ENCODE measurements at places on chromosomes 11 and 22. TPM values are rescaled to one million over a fixed set of nuclear protein-coding genes. Genes with fewer than 3 reads are reported as not detected.

DNA sequence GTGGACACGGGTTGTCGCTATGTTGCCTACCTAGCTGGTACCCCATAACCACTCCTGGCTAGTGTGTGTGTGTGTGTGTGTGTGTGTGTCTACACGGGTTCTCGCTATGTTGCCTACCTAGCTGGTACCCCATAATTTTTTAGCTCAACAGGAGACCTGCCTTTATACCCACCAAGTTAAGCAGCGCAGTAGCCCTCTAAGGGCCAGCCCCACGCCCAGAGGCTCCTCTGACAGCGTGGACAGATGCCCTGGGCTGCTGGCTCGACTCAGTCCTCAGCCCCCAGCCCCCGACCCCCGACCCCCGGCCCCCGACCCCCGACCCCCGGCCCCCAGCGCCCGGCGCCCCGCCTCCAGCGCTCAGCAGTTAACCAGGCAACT lies 351 bp upstream of the AKIP1 start:
- no peaks in the 10 kb centered on the region for H3K36me3 ChIP-seq
- no peak for DNase-seq
- peaks cover 4% of the 10 kb centered on the region for H3K4me1 ChIP-seq

DNA sequence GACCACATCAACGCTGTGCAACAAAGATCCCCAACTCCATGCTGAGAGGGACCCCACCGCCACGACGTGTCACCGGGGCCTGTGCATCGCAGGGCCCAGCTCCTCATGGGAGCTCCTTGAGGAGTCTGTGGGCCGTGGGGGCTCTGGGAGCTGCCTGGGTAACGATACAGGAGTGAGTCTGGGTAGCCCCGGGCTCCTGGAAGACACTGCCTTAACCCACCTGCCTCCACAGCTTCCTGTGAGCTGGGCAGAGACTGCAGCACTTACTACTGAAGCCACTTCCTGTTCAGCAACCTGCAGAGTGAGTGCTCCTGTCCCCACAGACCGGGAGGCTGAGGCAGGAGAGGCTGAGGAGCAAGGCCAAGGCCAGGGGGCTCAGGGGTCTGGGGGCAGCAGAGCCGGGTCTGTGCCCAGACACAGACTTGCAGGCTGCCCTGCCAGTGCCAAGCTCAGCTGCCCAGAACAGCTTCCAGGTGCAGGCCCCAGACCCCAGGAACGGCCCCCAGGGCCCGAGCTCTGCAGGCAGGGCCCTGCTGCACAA lies 226.7 kb downstream of the BRD1 start:
- no peaks in the 10 kb centered on the region for H3K4me1 ChIP-seq
- DNase-seq = no peak
- no peaks in the 10 kb centered on the region for H3K27me3 ChIP-seq
- H3K4me3 ChIP-seq = no peak overlapping the region
- no peak overlapping the region for H3K27ac ChIP-seq

DNA sequence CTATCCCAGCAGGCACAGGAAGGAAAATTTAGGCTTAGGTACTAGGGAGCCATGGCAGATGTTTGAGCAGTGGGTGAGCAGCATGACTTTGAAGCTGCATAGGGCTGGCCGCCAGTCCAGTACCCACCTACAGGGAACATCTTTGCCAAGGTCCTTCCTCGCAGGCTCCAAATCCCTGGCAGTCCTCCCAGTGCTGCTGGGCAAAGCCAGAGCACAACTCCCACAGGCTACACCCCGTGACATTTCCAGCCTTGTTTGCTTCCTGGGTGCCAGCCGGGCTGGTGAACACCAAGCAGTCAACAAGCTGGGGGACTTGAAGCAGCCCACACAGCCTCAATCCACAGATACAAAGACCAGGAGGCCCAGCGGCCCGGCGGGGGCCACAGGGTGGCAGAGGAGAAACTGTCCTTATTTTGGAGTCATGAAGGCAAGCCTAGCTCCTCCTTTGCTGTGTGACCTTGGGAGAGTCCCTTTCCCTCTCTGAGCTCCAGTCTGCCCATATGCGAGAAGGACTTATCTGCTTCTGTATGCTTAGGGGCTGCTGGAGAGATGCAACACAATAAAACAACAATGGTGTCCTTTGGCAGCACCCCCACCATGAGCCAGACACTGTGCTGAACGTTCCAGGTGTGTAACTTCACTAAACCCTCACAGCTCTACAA lies 28.0 kb downstream of the TPST2 start:
- H3K4me1 ChIP-seq = no peaks in the 10 kb centered on the region
- H3K27ac ChIP-seq = no peak overlapping the region
- H3K27me3 ChIP-seq = no peaks in the 10 kb centered on the region
- peaks cover 21% of the 10 kb centered on the region for H3K36me3 ChIP-seq
- no peak for DNase-seq

DNA sequence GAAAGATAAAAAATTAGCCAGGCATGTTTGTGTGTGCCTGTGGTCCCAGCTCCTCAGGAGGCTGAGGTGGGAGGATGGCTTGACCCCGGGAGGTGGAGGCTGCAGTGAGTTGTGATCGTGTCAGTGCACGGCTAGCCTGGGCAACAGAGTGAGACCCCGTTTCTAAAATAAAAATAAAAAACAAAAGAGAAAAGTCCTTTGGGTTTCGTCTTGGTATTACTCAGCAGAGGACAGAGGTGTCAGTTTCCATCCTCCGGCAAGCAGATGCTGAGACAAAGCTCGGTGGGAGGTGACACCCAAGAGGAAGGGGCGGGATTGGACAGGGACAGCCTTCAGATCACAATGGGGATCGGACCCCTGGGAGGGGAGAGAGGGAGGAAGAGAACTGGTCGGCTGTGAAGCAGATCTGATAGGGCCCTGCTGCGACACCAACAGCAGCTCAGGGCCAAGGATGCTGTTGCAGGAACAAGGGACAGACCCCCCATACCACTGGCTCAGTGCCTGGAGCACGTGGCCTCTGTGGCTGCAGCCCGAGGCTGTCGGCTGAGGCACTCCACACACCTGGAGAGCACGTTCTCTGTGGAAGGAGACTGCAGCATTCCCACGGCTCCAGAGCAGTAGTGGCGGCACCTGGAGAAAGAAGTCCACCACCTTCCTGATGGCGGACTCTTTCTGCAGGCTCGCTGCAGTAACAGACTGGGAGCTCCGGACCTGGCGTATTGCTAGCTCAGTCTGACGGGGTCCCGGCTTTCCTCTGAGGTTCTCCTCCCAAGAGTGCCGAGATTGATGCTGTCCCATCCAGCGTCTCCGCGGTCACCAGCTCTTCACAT lies 5.2 kb upstream of the BID start:
- no peaks in the 10 kb centered on the region for H3K27me3 ChIP-seq
- no peak overlapping the region for H3K27ac ChIP-seq
- H3K4me3 ChIP-seq = no peak overlapping the region
- DNase-seq = no peak
- H3K4me1 ChIP-seq = no peaks in the 10 kb centered on the region

GRCh38 chr11:109735128-109735527 lies 313.1 kb downstream of the C11orf87 start:
- H3K27ac ChIP-seq = no peak overlapping the region
- no peaks in the 10 kb centered on the region for H3K27me3 ChIP-seq
- H3K36me3 ChIP-seq = no peaks in the 10 kb centered on the region
- DNase-seq = no peak
- no peaks in the 10 kb centered on the region for H3K4me1 ChIP-seq
- no peak overlapping the region for H3K4me3 ChIP-seq

GRCh38 chr11:18171377-18172000 lies 1.1 kb upstream of the MRGPRX4 start:
- H3K27me3 ChIP-seq = no peaks in the 10 kb centered on the region
- H3K4me3 ChIP-seq = no peak overlapping the region
- no peaks in the 10 kb centered on the region for H3K4me1 ChIP-seq
- no peak for DNase-seq
- no peak overlapping the region for H3K27ac ChIP-seq

DNA sequence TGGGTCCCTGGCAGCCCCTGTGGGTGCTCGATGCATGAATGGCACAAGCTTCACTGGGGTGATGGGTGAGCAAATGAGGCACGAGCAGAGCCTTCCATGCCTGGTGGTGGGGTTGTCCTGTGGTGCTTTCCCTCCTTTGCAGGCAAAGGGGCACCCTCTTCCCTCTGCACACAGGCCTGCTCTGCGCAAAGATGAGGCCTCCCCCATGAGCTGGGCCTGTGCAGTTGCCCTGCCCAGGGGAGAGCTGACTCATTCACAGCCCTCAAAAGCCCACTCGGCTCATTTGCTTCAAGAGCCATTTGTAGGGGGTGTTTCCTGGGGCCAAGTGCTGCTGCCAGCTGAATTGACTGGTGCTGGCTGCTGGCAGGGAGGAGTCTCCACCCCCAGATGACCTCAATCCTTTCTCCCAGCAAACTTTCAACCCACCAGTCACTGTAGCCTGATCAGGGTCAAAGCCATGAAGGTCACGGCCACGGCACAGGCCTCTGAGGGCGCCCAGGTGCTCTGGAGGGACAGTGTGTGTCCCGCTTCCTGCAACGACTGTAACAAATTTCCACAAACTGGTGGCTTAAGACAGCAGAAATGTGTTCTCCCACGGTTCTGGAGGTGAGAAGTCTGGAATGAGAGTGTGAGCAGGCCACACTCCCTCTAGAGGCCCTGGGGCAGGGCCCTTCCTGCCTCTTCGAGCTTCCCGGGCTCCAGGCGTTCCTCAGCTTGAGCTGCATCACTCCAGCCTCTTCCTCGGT lies 48.8 kb upstream of the ANO1 start:
- H3K27ac ChIP-seq = no peak overlapping the region
- no peaks in the 10 kb centered on the region for H3K27me3 ChIP-seq
- DNase-seq = no peak
- H3K36me3 ChIP-seq = no peaks in the 10 kb centered on the region
- no peak overlapping the region for H3K4me3 ChIP-seq

The CHST1 gene
- 1.1 TPM for polyA plus RNA-seq

The P2RX6 gene
- not detected for polyA plus RNA-seq

The KCNJ1 gene
- not detected for polyA plus RNA-seq

The ALDH3B2 gene
- polyA plus RNA-seq = not detected

The MS4A12 gene
- 0.04 TPM for polyA plus RNA-seq
